Osteoblast (primary cell): ENCODE measurements at places on chromosomes 3 and 15. TPM values are rescaled to one million over a fixed set of nuclear protein-coding genes. Genes with fewer than 3 reads are reported as not detected.

EFHB gene
- 0.29 and 1.8 TPM in 2 replicates for total RNA-seq

ZNF662 gene
- 4.0 and 4.1 TPM in 2 replicates for total RNA-seq

KNG1 gene
- total RNA-seq: not detected in 2 replicates

TMEM212 gene
- total RNA-seq: not detected in 2 replicates

ALG1L2 gene
- total RNA-seq: 0.29 TPM in 1 of 2 replicates, not detected in the other

SLC27A2 gene
- total RNA-seq: not detected in 2 replicates

CSPG4 gene
- total RNA-seq: 11.5 and 20.3 TPM in 2 replicates

EIF4E3 gene
- total RNA-seq: 2.9 and 3.5 TPM in 2 replicates

CD200R1 gene
- total RNA-seq: under 0.01 and 0.29 TPM in 2 replicates

ADPRH gene
- total RNA-seq: 7.2 and 8.3 TPM in 2 replicates

ACKR4 gene
- total RNA-seq: 0.72 TPM in 1 of 2 replicates, not detected in the other

PIGB gene
- total RNA-seq: 17.0 and 27.1 TPM in 2 replicates

LYSMD4 gene
- 8.7 and 11.2 TPM in 2 replicates for total RNA-seq

A4GNT gene
- not detected in 2 replicates for total RNA-seq

DUOX2 gene
- under 0.01 TPM in 1 of 2 replicates, not detected in the other for total RNA-seq

CGNL1 gene
- 1.1 and 1.5 TPM in 2 replicates for total RNA-seq

RFTN1 gene
- 94.6 and 99.2 TPM in 2 replicates for total RNA-seq

ADGRG7 gene
- total RNA-seq: not detected in 2 replicates

AHSG gene
- total RNA-seq: not detected in 2 replicates

LDHAL6B gene
- not detected in 2 replicates for total RNA-seq

MYEF2 gene
- 0.88 and 1.1 TPM in 2 replicates for total RNA-seq

CPNE9 gene
- not detected in 2 replicates for total RNA-seq

SLC12A1 gene
- not detected in 2 replicates for total RNA-seq

LEKR1 gene
- total RNA-seq: 0.36 and 1.5 TPM in 2 replicates

SGO1 gene
- total RNA-seq: 0.36 and 0.88 TPM in 2 replicates

MAP6D1 gene
- 0.59 and 2.2 TPM in 2 replicates for total RNA-seq

GPR27 gene
- under 0.01 TPM in 1 of 2 replicates, not detected in the other for total RNA-seq

ZNF148 gene
- 35.9 and 38.4 TPM in 2 replicates for total RNA-seq

TMCO5A gene
- total RNA-seq: not detected in 2 replicates

PLA2G4E gene
- total RNA-seq: not detected in 2 replicates

GCSAM gene
- total RNA-seq: under 0.01 and 0.36 TPM in 2 replicates

DAPK2 gene
- total RNA-seq: 23.5 and 31.8 TPM in 2 replicates

LRRC28 gene
- total RNA-seq: 32.6 and 32.7 TPM in 2 replicates

PLSCR4 gene
- total RNA-seq: 54.6 and 77.8 TPM in 2 replicates

RPL22L1 gene
- total RNA-seq: 232 and 297 TPM in 2 replicates

FILIP1L gene
- 5.8 and 5.9 TPM in 2 replicates for total RNA-seq

HHATL gene
- not detected in 2 replicates for total RNA-seq

PGBD4 gene
- 1.8 and 2.1 TPM in 2 replicates for total RNA-seq

GOLGA6L7 gene
- total RNA-seq: not detected in 2 replicates

HYAL1 gene
- total RNA-seq: under 0.01 and 0.59 TPM in 2 replicates

DISP2 gene
- 0.29 and 0.36 TPM in 2 replicates for total RNA-seq

ATP6V1A gene
- total RNA-seq: 140 and 166 TPM in 2 replicates

CNTN6 gene
- under 0.01 TPM in 1 of 2 replicates, not detected in the other for total RNA-seq

DUOXA2 gene
- total RNA-seq: not detected in 2 replicates

PCLAF gene
- total RNA-seq: 20.6 and 29.2 TPM in 2 replicates

UNC45A gene
- total RNA-seq: 72.5 and 74.9 TPM in 2 replicates

TRPM7 gene
- total RNA-seq: 116 and 124 TPM in 2 replicates

CACNA2D2 gene
- total RNA-seq: not detected in 2 replicates

CCDC13 gene
- 0.72 and 0.88 TPM in 2 replicates for total RNA-seq

NTRK3 gene
- 0.59 and 0.72 TPM in 2 replicates for total RNA-seq

SAMD7 gene
- not detected in 2 replicates for total RNA-seq

BLM gene
- 1.4 and 1.5 TPM in 2 replicates for total RNA-seq

THBS1 gene
- 6,477 and 8,941 TPM in 2 replicates for total RNA-seq

NEDD4 gene
- 43.6 and 48.5 TPM in 2 replicates for total RNA-seq

PTX3 gene
- 537 and 689 TPM in 2 replicates for total RNA-seq

GNAT1 gene
- not detected in 2 replicates for total RNA-seq
